ENCODE measurements at places on chromosomes 11 and 22.

DNA sequence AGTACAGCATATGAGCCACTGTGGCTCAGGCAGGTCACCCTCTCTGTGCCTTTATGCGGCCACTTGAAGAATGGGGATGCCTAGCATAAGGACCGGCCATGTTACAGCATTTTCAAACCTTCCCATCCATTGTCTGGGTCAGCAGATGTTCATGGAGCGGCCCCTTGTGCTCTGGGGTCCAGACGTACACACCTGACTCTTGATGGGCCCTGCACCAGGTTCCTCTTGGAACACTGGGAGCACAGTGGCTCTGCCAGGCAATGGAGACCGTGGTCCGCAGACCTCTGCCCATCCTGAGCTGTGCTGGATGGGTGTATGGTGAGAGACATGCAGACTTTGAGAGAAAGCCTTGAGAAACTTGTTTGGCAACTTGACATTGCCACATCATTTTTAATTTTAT is 9.8 kb downstream of the PRDM11 start:
- DNase-seq, result no peak

DNA sequence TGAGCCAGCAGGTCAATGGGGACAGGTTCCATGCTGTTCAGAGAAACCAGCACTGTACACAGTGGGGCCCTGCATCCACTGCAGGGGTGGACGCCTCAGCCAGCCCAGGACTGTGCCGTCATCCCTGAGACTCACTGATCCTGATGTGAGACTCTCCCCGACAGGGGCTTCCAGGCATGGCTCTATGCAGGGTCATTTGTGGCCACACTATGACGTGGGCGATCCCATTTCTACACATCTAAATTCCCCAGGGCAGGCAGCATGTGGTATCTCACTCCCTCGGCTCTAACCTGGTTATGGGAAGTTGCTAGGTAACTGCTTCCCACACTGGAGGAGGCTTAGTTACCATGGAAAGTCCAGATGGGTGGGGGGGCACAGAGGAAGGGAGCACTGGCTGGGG is 14.2 kb upstream of the FAM83F start:
- no peak for DNase-seq

- no peak for DNase-seq
These were observed 9.1 kb downstream of the LTBP3 start for GRCh38 chr11:65549096-65549495.

DNA sequence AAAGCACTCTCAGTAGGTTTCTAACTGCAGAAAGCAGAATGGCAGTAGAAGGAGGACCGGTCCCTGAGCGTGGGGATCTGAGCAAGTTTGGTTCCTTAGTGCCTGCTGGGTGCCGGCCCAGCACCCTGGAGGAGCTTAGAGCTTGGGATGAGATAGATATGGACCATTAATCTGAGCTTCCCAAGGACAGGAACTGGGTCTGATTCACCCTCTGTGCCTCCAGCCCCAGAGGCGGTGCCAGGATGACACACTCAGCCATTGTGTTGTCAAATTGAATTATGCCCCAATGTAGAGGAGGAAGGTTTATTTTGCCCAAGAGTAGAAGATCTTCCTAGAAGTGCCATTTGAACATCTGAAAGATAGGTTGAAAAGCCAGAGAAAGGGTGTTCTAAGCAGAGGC is 4.3 kb downstream of the ZC3H7B start:
- DNase-seq, result no peak

DNA sequence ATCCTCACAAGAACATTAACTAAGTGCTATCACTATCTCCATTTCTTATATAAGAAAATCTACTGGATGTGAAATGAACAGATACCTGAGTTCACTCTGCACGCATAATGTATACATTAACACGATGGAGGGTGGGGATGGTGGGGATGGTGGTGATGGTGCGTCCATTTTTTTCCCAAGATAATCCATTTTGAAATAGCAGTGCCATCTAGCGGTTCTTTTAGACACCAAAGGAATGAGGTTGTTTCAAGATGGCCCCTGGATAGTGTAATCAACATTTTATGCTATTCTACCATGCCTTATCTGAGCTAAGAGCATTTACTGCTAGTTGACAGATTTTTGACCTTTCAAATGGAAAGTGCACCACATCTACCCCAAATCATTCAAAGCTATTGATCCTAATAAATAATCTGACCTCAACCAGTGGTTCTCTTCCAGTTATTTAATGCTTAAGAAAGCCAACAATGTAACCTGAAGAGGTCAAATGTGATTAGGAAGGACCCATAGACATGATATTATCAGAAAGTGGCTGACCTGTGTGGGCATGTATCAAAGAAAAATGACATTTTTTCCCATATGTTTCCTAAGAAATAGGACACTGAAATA is 714.7 kb upstream of the TENM4 start:
- no peak for DNase-seq

DNA sequence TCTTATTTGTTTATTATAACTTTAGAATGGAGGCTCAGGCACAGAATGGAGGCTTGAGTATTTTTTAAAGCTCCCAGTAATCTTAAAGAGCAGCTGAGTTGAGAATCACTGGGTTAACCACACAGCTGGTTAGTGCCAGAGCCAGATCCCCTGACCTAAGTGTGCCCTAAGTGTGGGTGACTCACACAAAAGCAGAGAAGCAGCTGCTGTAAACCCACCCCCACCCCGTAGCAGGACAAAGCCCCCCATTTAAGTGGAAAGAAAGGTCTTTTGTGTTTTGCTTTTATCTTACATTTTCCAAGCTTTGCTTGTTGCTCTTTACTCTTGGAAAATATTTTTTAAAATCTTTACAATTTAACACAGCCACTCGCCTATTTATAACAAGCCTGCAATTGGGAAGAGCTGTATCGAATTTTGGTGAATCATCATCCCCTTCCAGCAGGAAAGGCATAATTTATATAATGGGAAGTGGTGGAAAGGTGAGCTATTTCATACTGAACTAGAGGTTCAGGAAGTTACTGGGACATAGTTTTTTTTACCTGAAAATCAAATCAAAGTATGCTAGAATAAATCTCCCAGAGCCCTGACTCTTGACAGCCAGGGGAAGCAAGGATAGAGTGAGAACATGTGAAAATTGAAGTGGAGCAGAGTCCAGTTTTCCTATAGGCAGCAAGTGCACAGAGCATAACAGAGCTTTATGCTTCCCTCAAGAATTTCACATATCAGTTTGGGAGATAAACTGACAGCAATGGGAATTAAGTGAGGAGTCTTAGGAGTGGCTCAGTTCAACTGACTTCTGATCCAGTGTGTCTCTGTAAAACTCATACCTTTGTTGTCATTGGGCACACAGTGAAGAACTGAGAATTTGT is 405.7 kb downstream of the AASDHPPT start:
- no peak for DNase-seq

- no peak for DNase-seq
These were observed 55.0 kb upstream of the ANO3 start for GRCh38 chr11:26276798-26277424.

- no peak for DNase-seq
These were observed 741 bp downstream of the CARS1 start for GRCh38 chr11:3056296-3057068.

DNA sequence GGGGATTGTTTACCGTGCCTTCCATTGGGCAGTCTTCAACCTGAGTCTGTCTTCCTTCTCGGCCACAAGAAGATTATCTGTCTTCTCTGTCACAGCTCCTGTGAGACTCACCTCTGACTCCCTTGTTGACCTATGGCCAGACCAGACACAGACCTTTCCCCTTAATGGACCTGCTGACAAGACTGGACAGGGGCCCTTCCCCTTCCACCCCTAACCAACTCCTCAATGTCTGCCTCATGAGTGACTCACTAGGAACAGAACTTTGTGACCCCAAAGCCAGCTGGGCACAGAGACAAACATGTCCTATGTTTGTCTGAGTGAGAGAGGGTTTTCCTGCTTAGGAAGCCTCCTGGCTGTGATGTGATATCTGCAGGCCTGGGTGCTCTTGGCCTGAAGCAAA is 405.0 kb downstream of the BRD1 start:
- DNase-seq, result no peak

DNA sequence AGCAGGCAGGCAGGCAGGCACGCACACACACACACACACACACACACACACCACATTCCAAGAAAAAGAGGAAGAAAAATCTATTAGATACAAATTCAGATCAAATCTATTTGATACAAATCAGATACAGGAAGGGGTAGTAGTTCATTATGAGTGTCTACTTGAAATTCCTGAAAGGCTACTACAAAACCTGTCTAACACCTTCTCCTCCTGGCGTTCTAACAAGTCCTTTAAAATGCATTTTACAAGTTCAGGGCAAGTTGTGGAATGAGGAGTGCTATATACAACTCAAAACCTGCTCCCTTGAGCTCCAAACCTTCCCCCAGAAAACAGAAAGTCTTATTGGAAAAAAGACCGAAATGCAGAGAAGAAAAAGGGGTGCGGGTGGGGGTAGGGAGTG is 476 bp downstream of the ARHGAP32 start:
- no peak for DNase-seq

GRCh38 chr22:37747715-37748100 is 50.9 kb downstream of the TRIOBP start:
- no peak for DNase-seq

GRCh38 chr22:29934596-29934995 is 51.6 kb downstream of the MTMR3 start:
- no peak for DNase-seq

DNA sequence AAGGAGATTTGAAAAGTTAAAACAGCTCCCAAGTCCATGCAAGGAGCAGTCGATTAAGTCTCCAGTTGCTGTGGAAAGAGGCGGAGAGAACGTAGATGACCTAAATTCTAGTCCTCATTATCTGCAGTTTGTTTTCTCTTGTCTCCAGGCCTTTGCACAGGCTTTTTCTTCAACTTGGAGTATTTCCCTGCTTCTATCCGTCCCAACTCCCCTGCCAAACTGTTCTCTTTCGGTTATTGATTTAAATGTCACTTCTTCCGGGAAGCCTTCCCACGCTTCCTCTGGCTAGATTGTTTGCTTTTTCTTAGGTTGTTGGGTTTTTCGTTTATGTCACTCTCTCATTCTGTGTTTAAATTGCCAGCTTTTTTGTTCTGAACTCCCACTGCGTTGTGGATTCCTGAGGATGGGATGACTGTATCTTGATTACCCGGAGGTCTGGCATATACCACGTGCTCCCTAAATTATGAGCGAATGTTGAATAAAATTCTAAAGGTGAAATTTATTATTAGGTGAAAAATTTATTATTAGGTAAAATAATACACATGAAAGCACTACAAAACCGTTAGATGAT is 463 bp downstream of the TMEM126B start:
- DNase-seq, result no peak

- DNase-seq, result no peak
These were observed 88.3 kb downstream of the AMOTL1 start for GRCh38 chr11:94856443-94856842.

DNA sequence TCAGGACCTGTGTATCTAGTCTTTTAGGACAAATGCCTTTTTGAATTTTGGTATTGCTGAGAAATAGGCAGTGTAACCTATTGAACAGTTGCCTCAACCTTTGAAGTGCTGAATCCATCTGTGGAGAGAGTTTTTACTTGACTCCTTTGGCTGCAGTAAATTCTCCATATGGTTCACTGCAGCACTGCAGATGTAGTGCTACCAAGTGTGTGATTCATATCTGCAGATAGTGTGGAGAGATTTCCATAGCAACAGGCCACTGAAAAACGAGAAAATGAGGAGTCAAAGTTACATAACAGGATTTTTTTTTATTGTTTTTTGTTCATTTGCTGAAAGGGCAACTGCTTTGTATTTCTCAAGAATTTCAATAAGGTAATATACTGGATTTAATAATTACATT is 356.1 kb downstream of the RAB38 start:
- DNase-seq, result no peak

DNA sequence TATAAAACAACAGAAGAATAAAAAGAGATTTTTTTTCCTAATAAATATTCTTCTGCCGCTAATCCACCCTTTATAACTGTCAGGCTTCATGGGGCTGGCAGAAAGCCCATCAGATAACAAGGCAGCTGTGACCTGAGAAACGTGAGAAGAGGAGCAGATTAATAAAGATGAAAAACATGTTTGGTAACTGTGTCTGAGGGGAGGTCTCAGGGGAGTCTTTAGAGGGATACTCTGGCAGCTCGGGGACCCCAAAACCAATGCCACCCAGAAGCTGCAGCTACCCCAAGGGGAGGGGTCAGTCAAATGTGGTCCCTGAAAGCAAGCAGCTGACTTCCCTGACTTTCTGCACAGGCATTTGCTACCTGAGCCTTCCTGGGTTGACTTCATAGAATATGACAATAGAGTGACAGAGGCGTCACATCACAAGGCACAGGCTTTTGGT is 48.4 kb upstream of the POU2AF1 start:
- no peak for DNase-seq

DNA sequence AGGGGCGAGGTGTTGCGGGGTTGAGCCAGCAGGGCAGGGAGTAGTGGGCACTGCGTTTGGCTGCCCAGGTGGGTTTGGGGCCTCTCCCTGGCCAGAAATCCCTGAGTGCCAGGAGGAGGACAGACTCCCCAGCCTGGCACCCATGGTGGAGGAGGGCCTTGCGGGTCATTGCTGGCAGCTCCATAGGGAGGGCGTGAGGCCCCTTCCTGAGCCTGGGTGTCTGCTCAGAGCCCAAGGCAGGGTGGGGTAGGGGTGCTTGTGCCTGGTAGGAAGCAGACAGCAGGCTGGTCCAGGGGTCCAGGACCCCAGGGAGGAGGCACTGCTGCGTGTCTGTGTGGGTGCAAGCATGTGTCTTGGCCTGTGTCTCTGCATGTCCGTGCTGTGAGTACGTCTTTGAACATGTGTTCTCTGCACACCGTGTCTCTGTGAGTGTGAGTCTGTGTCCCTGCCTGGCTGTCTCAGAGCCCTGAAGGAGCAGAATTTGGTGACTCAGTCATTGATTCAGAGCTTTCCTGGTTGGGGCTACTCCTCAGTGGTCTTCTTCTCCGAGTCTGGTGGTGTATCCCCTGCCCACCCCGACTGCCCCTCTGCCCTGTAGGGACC is 3.9 kb downstream of the TSPAN4 start:
- DNase-seq, result no peak

- DNase-seq, result no peak
These were observed 59.3 kb downstream of the DEPDC5 start for GRCh38 chr22:31812977-31813605.

DNA sequence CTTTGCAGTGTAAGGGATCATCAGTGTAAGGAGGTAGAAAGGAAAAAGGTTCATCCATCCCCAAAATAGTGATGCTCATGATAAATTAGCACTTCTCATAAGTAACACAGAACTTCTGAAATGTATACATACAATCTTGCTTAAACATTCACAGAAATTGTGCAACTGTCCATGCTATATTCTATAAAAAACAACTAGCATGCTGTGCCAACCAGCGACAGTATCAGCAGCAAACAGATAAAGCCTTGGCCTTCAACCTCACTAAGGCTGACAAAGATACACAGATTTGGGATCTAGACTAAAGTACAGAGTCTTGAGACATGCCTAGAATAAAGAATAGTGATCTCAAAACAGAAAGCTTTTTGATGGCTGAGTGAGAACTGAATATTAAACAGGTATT is 74.1 kb upstream of the CHRM4 start:
- no peak for DNase-seq

- no peak for DNase-seq
These were observed 2.2 kb downstream of the RIN1 start for GRCh38 chr11:66333896-66334604.

GRCh38 chr11:61718621-61719302 is 33.7 kb upstream of the MYRF start:
- no peak for DNase-seq

Data from Peyer's patch (tissue), 4 donors.